Stimulated activated CD8-positive, alpha-beta memory T cell treated with anti-CD3 and anti-CD28 coated beads, Interleukin-4, amount 100 ng/mL, for 4 hours (primary cell): ENCODE measurements at places on chromosomes 16 and 17.
A peak's percentile ranks its signal among the peaks of the same experiment; 100 is the strongest.

- no peak for DNase-seq
Measured at GRCh38 chr17:29390851-29391631, 878 bp downstream of the TAOK1 start.

DNA sequence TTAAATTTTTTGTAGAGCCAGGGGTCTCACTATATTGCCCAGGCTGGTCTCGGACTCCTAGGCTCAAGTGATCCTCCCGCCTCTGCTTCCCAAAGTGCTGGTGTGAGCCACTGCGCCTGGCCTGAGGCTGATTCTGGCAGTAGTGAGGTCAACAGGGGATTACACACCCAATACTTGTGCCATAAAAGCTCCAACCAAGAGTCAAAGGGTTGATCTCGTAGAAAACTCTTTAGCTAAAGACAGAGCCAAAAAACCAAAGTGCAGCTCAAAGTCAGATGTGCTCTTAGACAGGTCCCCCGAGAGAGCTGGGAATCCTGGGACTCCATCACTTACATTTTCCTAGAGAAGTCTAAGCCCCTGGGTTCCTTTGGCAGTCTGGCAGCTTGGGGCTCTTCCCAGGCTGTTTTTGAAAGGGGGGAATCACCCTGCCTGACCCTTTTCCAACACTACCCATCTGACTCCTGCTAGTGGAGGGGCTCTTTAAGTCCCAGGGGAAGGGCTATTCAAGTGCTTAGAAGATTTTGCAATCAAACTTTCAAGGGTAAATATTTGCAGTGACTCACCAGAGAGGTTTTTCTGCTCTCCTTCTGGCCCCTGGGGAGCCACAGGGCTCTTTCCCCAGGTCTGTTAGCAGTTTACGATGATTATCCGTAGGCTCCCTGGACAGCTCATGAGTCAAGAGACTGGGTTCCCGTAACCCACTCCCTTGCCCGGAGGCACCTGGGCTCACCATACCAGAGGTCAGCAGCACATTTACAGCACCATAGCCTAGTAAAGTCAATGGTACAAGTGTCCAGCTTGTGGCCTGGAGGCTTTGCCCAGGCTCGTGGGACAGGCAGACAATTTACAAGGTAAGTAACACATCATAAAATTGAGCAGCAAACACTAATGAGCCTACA lies 408.7 kb downstream of the SLC39A11 start:
- DNase-seq = no peak

DNA sequence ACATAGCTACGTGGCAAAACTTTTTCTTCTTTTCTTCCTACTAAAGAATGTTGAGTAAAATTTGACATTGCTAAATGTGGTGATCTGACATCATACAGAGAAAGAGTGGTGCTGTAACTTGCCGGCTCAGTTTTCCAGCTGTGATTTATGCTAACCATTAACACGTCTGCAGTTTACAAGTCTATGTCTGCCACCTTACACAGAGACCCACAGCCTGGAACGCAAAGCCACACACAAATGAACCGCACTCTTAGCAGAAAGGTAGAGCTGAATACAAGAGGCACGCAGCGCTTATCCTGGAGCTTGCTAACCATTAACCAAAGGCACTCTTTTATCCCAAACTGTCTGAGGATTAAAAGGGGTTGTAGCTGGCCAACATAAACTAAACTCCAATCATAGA lies 31.9 kb downstream of the CACNG1 start:
- no peak for DNase-seq

DNA sequence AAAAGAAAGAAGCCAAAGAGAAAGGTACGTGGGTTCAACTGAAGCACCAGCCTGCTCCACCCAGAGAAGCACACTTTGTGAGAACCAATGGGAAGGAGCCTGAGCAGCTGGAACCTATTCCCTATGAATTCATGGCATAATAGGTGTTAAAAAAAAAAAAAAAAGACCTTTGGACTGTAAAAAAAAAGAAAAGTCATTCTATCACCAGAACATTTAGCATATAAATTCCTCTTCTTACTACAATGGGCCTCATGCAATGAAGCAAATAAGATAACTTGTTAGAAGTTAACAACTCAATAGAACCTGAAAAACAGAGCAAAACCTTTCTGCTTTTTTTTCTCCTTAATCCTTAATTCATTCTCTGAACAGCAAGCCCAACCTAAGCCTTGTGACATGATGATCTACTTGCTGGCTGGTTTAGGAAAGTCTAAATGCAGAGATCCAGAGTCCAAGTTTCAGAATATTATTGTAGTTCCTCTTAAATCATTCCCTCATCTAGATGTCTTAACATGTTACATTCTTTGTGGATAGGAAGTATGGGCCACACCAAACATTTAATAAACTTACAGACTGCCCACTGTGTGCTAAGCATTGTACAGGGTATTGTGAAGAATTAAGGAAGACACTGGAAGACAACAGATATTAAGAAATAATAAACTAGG lies 45.4 kb downstream of the BRCA1 start:
- no peak for DNase-seq

GRCh38 chr17:77646046-77646430 lies 312.5 kb upstream of the TNRC6C start:
- DNase-seq = no peak

- DNase-seq = no peak
Measured at GRCh38 chr16:48538746-48539484, 71.1 kb downstream of the N4BP1 start.

GRCh38 chr17:4986951-4987766 lies at the start of gene CAMTA2:
Gene CAMTA2 (minus strand): TSS chr17:4987675. CDS start chr17:4986222, 1,453 bp downstream.
- DNase-seq = peak; percentile 72

GRCh38 chr16:58832386-58832895 lies 98.3 kb upstream of the GOT2 start:
- no peak for DNase-seq

DNA sequence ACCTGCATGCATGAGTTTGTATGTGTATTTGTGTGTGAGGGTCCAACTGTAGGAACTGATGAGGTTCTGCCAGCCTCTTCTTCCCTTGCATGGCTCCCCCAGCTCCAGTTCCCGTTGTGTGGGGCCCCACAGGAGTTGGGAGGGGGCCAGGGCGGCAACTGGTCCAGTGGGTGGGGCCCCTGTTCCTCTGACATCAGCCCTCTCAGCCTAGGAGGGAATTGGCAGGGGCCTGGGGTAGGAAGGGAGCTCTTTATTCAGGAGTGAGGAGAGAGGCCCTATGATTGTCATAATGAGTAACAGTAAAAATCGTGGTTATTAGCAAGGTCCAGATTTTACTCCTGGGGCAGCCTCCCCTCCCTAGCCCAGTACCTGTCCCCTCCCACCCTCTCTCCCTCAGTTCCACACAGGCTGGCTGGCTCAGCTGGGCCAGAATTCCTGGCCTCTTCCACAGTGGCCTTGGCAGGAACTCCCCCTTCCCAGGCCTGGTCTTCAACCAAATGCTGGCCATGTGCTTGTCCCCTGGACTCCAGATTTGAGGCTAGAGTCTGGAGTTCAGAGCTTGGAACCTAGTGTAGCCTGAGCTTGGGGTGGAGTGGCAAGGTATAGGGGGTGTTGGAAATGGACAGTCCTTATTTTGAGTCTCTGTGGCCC lies 18.9 kb downstream of the RARA start:
- DNase-seq = no peak

- DNase-seq = no peak
Measured at GRCh38 chr17:21245639-21246084, 7.5 kb downstream of the NATD1 start.

GRCh38 chr16:10521681-10522274 lies 58.6 kb downstream of the EMP2 start:
- no peak for DNase-seq

- DNase-seq = no peak
Measured at GRCh38 chr17:39617446-39618245, 9.1 kb upstream of the PPP1R1B start.

DNA sequence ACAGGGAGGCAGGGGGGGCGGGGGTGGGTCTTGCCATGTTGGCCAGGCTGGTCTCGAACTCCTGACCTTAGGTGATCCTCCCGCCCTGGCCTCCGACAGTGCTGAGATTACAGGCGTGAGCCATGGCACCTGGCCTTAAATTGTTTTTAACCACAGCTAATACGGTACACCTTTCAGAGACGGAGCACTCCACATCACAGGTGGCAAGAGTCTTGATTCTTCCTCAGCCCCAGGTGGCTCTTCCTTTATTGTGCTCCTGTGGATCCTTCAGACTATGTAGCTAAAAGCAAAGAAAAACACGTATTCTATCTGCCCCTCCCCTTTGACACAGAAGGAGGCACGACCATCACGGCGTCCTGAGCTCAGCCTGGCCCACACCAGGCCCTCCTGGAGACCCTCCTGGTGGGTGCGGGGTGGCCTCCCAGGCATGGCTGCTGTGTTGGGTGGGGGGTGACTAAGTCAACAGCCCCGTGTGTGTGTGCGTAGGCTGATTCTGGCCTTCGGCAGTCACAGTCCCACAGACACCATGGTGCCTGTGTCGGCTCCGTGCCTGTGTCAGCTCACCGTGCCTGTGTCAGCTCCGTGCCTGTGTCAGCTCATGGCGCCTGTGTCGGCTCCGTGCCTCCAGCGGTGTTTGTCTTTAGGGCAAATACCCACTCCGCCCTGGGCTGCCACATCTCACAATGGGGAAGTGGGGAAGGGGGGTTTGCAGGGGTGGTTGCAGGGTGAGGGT lies 10.8 kb upstream of the SECTM1 start:
- no peak for DNase-seq

DNA sequence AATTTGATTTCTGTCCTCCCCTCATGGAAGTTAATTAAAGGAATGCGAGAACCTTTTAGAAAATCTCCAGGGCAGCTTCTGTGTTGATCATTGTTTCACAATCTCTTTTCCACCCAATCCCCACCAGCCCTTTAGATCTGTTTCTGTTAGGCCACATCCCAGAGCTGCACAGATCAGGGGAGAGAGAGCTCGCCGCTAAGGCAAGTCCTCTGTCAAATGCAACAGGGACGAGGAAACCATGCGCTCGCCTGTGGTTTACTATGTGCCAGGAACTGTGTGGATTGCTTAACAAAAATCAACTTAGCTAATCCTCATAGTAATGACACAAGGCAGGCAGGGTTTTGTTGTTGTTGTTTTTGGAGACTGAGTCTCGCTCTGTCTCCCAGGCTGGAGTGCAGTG lies 115.4 kb downstream of the SALL1 start:
- no peak for DNase-seq

DNA sequence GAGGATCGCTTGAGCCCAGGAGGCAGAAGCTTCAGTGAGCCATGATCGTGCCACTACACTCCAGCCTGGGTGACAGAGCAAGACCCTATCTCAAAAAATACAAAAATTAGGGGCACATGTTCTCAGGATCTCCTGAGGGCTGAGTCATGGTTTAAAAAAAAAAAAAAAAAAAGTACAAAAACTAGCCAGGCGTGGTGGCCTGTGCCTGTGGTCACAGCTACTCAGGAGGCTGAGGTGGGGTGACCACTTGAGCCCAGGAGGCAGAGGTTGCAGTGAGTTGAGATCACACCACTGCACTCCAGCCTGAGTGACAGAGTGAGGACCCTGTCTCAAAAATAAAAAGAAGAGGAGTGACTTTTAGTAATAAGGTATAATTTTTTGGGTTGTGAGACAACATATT lies 16.9 kb downstream of the BLMH start:
- no peak for DNase-seq

DNA sequence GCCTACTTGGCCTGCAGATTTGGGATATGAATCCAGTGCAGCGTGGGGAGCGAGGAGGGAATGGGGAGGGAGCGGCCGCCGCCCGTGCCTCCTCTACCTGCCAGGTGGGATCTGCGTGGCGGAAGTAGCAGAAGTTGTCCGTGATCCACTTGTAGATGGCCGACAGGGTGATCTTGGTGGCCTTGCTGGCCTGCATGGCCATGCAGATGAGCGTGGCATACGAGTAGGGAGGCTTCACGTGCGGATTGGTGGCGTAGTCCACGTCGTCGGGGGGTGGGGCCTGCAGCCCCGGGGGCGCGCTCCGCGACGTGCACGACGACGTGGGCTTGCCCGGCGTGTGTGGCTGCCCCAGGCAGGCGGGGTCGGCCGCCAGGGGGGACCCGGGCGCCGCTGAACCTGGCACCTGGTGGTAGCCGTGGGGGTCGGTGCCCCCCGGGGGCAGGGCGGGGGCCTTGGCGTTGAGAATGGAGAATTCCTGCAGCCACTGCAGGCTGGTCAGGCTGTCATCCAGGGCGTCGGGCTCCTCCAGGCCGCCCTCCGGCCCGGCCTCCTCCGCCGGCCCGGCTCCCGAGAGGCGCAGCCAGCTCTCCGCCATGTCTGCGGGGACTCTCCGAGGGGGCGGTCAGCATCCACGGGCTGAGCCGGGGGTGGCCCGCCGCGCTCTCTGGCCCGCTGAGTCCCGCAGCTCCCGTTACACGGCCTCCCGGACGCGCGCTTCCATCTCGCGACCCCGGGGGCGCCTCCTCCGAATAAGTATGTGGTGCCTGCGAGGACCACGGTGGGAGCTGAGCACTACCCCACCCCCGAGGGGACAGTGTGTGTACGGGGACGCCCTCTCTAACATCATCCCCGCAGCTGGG lies 1.0 kb downstream of the FOXJ1 start:
- no peak for DNase-seq

DNA sequence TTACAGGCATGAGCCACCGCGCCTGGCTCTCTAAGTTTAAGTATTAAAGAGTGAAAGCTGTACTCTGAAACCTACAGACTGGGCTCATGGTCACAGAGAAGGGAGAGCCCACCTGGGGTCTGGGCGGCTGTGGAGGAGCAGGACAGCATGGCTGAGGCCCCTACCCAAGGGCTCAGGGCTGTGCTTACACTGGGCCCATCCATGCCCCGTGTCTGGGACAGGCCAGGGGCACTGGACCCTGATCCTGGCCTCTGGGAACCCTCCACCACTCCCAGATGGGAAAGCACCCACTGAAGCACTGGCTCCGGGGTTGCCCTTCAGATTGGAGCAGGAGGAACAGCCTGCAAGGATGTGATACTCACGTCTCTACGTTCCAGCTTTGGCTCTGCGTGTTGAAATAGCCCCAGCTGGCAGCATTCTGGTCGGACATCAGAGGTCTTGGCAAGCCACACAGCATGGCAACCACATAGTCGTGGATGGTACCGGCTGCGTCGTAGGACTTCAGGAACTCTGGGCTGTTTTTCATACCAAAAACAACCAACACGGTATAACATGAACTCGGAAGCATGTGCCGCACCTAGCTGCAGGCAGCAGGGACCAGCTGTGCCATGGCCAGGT lies 13.0 kb downstream of the SHPK start:
- DNase-seq = no peak

GRCh38 chr17:60351012-60351695 lies 40.8 kb downstream of the USP32 start:
- no peak for DNase-seq

GRCh38 chr16:6536411-6536810 lies 796.2 kb upstream of the RBFOX1 start:
- DNase-seq = no peak

DNA sequence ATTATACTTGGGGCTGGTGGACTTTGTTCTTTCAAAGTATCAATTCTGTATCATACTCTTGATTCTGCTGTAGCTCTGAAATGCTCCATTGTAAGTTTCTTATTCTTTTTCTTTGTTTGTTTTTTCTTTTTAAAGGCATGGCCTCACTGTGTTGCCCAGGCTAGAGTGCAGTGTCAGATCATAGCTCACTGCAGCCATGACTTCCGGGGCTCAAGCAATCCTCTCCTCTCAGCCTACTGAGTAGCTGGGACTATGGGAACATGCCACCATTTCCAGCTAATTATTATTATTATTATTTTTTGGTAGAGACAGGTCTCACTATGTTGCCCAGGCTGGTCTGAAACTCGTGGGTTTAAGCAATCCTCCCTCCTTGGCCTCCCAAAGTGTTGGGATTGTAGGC lies 38.9 kb upstream of the METTL9 start:
- no peak for DNase-seq
